Psoas muscle (tissue), 8 donors: ENCODE measurements at places on chromosomes 1 and 21.

DNA sequence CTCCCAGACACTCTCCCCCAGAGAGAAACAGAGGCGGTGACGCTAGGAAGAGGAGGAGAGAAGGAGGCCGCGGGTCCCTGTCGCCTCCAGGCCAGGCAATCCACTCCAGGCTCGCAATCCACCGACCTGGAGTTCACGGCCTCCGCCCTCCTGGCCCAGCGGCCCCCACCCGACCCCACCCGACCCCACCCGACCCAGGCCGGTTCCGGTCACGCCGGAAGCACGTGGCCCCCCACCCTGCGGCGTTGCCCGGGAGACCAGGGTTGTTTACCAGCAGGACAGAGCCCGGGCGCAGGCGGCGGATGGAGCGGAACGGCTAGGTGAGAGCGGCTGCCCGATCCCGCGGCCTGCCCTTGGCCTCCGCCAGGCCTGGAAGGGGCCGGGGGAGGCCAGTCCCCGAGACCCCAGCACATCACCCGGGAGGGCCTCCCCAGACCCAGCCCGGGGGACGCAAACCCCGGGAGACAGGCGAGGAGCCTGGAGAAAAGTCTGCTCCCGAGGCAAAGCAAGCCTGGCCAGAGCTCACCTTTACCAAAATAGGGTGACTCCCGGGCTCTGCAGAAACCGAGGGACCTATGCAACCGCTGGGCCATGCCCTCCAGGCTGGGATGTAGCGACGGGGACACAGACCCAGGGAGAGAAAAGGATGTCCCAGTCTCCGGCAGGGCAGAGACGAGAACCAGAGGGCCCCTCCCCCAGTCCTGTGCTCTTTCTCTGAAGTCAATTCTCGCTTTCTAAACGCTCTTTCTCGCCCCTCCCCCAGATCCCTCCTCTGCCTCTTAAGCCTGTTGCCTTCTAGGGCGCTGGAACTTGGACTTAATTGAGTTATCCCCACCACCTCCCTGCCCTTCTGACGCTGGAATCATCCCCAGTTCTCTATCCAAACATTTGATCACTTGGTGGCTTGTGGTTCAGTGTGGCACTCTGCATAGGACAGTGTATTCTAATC lies at the start of the genes PLA2G2C and UBXN10:
Gene PLA2G2C, minus strand, starts transcription at position 685 of the 949 bp plus-strand sequence. CDS start 9,155 bp downstream, outside the sequence.
Gene UBXN10, plus strand, starts transcription at position 263 of the 949 bp plus-strand sequence. CDS start 4,466 bp downstream, outside the sequence.
- H3K27me3 ChIP-seq, result peaks cover 4% of the 10 kb centered on the region
- peak within 1 kb of the TSS; percentile 58 for H3K4me3 ChIP-seq
- no peaks in the 10 kb centered on the region for H3K4me1 ChIP-seq
- no peak within 1 kb of the TSS for H3K27ac ChIP-seq

GRCh38 chr1:22315315-22316078 lies 136.2 kb upstream of the ZBTB40 start:
- peaks cover 2% of the 10 kb centered on the region for H3K27me3 ChIP-seq

GRCh38 chr1:17472814-17473213 lies 33.3 kb upstream of the RCC2 start:
- H3K4me3 ChIP-seq, result no peak overlapping the region
- no peak overlapping the region for H3K27ac ChIP-seq
- H3K36me3 ChIP-seq, result no peaks in the 10 kb centered on the region
- no peak for DNase-seq

DNA sequence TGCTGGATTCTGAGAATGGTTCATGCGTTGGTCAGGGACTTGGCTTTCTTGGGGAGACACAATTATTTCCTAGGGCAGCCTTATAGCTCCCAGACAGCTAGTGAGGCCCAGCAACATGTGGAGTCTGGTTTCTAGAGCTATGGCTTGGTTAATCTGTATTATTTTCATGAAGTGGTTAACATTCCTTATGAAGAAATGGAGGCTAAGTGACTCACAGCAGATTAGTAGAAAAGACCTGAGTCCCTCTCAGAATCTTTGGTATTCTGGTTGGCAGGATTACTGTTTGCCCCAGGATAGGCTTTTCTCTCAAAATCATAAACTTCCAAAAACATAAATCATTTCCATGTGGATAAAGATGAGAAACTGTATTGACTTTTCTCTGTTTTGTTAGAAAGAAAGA lies 42.3 kb downstream of the DUSP10 start:
- H3K36me3 ChIP-seq, result peaks cover 28% of the 10 kb centered on the region
- no peak overlapping the region for H3K27ac ChIP-seq
- H3K4me1 ChIP-seq, result peaks cover 5% of the 10 kb centered on the region
- H3K4me3 ChIP-seq, result no peak overlapping the region
